ENCODE measurements at places on chromosomes 1 and 21. TPM values are rescaled to one million over a fixed set of nuclear protein-coding genes. Genes with fewer than 3 reads are reported as not detected.

LYPD8 gene
- not detected for total RNA-seq

KRTAP13-2 gene
- not detected for total RNA-seq

XCL1 gene
- total RNA-seq = not detected

S100B gene
- 44.4 TPM for total RNA-seq

EFNA3 gene
- total RNA-seq = 0.27 TPM

AIRE gene
- not detected for total RNA-seq

CD2 gene
- 1.8 TPM for total RNA-seq

MCOLN3 gene
- total RNA-seq = 1.6 TPM

CNR2 gene
- not detected for total RNA-seq

C1orf185 gene
- total RNA-seq = not detected

SPRR5 gene
- total RNA-seq = not detected

SLC16A4 gene
- total RNA-seq = 6.8 TPM

RASSF5 gene
- 6.9 TPM for total RNA-seq

All from sigmoid colon (tissue), 7 donors.